ENCODE measurements at places on chromosomes 7 and 10.
A peak's percentile ranks its signal among the peaks of the same experiment; 100 is the strongest.

GRCh38 chr7:23712368-23713284, 2.6 kb downstream of the STK31 start:
- DNase-seq: peak; percentile 82

DNA sequence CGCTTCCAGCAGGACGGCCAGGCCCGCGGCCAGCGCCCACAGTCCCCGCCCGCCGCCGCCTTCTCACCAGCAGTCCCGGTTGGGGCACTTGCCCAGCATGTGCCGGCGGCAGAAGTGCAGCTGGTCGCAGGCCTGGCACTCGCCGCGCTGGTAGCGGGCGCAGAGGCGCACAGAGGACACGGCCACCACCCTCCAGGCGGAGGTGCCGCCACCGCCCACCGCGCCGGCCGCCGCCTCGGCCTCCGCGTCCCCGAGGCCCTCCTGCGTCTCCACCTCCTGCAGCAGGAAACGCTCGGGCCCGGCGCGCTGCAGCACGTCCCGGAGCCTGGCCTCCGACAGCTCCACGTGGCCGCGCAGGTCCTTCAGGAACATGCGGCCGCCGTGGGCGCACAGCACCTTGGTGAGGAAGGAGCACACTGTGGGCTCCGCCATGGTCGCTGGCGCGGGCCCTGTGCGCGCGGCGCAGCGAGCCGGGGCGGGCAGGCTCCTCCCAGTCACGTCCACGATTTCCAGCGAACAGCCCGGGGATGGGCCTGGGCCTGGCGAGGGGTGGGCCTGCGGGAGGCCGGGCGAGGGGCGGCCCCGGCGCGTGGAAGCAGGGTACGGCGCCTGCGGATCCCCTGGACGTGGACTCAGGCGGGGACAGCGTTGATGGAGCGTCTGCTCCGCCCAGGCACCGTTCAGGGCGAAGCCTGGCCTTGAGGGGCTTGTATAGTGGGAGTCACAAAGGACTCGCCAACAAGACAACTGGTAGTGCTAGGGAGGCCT, at the start of gene ZC3HAV1L:
ZC3HAV1L (minus strand) TSS at position 457 of the 768 bp plus-strand sequence; CDS start at position 432, 25 bp downstream.
- peak; percentile 71 for DNase-seq

DNA sequence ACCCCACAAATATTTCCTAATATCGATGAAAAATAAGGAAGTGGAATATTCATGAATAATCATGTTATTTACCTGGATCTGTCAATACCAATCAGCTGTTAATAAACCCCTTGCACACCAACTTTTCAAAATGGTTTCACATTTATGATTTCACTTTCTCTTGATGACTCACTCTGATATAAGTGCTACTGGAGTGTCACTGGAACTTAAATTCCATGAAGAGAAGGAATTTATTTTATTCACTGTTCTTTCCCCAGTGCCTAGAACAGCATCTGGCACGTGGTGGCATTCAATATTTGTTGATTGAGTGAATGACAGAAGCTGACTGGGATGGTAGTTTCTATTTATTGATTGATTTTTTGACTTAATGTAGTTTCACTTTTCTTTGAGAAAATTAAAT, 3.5 kb upstream of the ENO4 start:
- DNase-seq: no peak

GRCh38 chr10:79129361-79129997, 60.7 kb downstream of the ZMIZ1 start:
- peak; percentile 61 for DNase-seq

DNA sequence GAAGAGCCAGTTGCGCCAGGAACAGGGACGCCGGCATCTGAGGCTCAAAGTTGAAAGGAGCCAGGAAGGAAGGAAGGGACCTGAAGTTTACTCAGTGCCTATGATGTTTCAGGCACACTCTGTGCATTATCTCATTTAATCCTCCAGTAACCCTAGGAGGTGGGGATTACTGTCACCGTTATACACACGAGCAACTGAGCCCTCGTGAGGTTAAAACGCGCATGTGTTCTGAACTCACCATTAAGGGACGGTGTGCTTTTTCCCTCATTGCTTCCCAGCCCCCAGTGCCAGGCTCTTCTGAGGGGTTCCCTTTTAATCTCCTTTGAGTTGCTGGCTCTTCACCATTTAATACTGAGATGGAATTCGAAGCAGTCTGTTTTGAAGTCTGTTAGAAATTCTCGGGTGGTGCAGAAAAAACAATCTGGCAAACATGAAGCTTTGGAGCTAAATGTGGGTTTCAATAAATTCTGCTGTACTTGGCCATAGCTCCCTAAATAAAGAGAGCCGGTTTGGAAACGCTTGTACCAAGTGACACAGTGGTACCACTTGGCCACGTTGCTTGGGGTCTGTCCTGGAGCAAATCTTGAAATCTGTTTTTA, 102.2 kb downstream of the TAX1BP1 start:
- DNase-seq: peak; percentile 46

DNA sequence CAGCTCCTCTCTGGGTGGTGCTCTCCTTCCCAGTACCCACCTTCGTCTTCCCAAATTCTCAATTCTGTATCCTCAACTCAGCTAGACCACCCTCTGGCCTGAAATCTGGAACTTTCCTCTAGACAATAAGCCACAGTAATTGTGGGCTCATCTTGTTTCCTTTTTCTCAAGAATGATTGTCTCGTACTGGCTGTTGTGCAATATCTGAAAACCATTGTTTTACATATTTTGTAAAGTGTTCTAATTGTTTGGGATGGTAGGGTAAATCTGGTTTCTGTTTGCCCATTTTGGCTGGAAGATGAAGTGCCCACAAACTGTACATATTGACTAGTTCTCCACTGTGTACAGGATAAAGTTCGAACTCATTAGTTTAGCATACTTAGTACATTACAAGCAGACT, 11.3 kb upstream of the NOBOX start:
- no peak for DNase-seq

DNA sequence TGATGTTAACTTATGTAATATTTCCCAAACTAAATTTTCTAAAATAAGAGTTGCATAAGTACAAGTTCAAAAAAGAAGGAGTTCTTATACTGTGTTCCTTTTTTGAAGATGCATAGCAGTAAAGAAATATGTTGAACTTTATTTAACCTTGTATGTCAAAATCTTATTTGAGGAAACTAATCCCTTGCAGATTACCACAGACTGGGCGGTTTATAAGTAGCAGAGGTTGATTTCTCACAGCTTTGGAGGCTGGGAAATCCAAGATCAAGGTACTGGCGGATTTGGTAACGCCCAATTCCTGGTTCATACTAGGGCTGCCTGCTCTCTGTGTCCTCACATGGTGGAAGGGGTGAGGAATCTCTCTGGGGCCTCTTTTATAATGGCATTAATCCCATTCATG, 68.5 kb downstream of the GNAT3 start:
- DNase-seq: peak; percentile 58

DNA sequence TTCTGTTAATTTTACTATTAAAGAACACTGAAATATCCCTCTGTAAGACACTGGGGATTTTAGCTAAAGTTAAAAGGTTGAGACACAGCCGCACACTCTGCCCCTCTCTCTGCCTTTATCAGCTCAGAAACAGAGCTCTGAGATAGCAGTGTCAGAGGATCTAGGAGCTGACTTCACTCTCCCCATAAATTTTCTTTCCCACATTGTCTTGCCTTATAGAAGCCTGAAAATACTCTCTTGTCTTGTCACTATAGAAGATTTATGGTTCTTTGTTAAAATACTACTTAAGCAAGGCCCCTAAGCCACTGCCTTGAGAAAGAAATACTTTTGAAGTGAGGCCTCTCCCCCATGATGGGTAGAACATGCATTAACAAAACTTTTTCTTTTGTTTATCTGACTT, 105.7 kb upstream of the C10orf90 start:
- no peak for DNase-seq

DNA sequence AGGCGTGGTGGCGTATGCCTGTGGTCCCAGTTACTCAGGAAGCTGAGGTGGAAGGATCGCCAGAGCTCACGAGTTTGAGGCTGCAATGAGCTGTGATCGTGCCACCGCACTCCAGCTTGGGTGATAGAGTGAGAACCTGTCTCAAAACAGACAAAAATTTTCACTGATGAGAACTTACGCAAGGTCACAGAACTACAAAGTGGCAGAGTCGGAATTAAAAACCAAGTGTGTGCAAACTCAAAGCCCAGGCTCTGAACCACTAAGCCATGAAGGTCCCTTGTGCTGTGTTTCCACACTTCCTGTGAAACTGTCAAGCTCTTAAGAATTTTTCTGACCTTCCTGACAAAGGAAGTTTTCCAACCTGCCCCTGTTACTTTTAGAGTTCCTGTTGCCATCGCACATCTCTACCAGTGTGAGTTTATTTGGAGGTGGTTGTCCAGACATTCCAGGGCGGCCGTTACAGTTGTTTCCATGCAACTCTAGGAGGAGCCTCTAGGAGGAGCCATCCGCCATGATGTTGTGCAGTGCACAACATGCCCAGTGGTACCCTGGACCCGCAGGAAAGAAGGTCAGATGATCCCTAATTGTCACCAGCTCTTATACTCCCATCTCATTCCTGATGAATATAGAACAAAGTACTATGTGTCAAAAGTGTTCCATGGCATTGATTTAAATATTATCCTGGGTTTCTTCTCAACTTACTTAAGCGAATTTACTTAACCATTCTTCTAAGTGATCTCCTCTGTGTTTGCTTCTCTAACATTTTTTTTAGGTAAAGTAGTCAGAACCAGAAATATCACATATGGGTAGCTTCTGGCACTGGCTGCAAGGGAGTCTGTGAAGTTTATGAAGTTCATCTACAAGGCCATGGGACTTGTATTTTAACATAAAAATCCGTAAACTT, 49.0 kb upstream of the LYZL1 start:
- peak; percentile 52 for DNase-seq

All from choroid plexus epithelial cell (primary cell).